ENCODE measurements at places on chromosomes 2 and 18.

GRCh38 chr2:158255257-158255656 is 153.6 kb downstream of the UPP2 start:
- DNase-seq = no peak

- DNase-seq = no peak
Measured at GRCh38 chr2:181354626-181355025, 102.6 kb upstream of the ITGA4 start.

GRCh38 chr2:147715807-147716206 is 129.0 kb upstream of the ACVR2A start:
- DNase-seq = no peak

- no peak for DNase-seq
Measured at GRCh38 chr2:8491296-8492027, 190.4 kb upstream of the ID2 start.

- DNase-seq = no peak
Measured at GRCh38 chr18:37306432-37306831, 259.2 kb downstream of the CELF4 start.

DNA sequence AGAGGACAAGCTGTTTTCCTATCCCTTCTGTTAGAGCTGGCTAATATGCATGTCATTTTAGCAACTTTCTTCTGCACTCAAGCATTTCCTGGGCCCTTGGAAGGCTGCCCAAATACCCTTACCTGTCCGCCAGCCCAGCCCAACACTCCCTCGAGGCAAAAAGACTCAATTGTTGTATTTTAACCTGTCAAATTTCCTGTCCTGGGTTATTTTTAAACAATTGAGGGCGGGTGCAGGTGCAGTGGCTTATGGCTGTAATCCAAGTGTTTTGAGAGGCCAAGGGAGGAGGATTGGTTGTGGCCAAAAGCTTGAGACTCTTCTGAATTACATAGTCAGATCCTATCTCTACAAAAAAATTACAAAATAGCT is 125.0 kb upstream of the ARHGAP28 start:
- DNase-seq = no peak

GRCh38 chr18:21177822-21178221 is 64.2 kb upstream of the GREB1L start:
- no peak for DNase-seq

DNA sequence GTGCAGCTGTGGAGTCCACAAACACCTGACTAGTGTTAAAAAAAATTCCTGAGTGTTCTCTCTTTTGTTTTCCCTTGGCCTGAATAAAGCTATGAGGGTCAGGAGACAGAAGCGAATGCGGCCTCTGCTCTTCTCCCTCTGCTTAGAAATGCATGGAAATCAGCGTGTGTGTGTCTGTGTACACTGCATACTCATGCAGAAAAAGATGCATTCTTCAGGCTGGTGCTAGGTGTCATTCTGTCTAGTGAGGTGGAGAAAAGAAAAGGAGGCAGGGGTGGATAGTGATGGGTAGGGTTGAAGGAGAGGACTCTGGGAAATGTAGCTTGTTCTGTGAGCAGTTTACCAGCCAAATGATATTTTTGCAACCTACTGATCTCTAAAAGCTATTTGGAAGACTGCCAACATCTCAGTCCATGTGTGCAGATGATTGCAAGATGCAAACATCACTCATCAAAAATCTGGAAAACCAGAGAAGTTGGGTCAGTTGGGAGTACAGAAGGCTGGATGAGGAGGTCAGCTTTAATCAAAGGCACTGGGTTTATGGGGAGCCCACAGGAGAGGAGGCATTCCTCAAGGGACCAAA is 177.7 kb downstream of the INSIG2 start:
- DNase-seq = no peak

GRCh38 chr18:11785444-11786055 is 65.7 kb upstream of the CHMP1B start:
- no peak for DNase-seq

DNA sequence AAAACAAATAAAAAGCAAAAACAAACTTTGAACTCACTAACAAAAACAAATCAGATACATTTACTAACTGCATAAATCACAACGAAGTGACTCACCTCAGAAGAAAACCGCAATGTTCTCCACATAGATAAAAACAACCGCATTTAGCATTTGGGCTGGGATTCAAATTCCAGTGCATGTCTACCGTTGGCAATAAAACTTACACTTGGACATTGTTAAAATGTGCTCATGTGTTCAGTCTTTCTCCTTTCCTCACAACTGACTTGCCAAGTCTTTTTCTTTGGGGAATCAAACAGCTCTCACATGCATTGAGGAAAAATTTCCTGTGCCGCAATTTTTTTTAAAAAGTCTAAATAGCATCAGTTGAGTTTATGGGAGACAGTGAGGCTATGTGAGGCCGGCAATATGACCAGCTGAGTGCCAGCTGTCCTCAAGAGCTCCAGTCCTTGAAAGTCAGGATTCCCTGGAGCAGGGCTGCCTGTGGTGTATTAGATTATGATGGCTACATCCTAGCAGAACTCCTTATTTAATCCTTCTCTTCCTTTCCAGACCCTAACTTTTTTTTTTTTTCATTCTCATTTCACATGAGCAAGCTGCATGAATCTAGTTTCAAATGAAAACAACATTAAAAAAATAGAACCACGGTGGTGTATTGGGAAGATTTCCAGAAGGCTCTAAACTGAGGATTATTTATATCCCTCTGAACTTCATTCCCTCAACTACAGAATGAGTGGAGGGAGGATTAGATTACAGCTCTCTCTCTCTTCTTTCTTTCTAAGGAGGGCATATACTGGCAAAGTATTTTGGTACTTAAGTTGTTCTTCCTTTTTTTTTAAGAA is 70.2 kb upstream of the MEIS1 start:
- DNase-seq = no peak

DNA sequence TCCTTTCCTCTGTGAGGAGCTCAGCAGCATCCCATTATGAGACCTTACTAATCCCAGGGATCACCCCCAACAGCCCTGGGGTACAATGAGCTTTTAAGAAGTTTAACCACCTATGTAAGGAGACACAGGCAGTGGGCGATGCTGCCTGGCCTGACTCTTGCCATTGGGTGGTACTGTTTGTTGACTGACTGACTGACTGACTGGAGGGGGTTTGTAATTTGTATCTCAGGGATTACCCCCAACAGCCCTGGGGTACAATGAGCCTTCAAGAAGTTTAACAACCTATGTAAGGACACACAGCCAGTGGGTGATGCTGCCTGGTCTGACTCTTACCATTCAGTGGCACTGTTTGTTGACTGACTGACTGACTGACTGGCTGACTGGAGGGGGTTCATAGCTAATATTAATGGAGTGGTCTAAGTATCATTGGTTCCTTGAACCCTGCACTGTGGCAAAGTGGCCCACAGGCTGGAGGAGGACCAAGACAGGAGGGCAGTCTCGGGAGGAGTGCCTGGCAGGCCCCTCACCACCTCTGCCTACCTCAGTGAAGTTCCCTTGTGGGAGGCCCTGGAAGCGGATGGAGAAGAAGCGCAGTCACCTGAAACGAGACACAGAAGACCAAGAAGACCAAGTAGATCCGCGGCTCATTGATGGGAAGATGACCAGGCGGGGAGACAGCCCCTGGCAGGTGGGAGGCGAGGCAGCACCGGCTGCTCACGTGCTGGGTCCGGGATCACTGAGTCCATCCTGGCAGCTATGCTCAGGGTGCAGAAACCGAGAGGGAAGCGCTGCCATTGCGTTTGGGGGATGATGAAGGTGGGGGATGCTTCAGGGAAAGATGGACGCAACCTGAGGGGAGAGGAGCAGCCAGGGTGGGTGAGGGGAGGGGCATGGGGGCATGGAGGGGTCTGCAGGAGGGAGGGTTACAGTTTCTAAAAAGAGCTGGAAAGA is 7.6 kb downstream of the PROC start:
- DNase-seq = no peak

DNA sequence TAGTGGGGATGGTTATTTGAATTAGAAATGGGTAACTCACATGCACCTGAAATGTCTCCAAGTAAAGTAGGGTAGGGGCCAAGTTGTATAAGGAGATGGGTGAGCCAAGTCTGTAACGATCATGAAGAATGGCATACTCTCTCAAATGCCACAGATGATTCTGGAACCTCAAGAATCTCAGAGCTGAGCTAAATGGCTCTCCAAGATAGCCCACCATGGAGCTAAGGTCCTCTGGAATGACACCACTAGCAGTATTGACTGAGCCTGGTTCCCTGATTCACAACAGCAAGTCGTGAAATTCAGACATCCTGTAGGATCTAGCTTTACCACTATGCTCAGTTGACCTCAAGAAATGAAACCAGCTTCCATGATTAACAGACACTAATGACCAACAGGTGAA is 115.9 kb upstream of the EPAS1 start:
- DNase-seq = no peak

- no peak for DNase-seq
Measured at GRCh38 chr2:240723851-240724250, 32.2 kb downstream of the AQP12A start.

- no peak for DNase-seq
Measured at GRCh38 chr2:15726321-15727057, 134.8 kb downstream of the DDX1 start.

GRCh38 chr2:53652131-53652530 is 115.5 kb upstream of the CHAC2 start:
- DNase-seq = no peak

DNA sequence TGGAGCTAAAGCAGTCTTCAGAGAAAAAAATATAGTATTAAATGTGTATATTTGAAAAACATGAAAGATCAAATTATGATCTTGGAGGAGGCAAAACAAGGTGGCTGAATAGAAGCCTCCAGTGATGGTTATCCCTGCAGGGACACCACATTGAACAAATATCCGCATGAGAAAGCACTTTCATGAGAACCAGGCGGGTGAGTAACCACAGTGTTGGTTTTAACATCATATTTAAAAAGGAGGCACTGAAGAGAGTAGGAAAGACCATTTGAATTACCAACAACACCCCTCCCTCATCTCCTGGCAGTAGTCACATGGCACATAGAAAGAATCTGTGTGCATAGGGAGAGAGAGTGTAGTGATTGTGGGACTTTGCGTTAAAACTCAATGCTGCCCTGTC is 759.6 kb upstream of the NRXN1 start:
- DNase-seq = no peak

- no peak for DNase-seq
Measured at GRCh38 chr18:53971331-53971730, 253.1 kb downstream of the MBD2 start.

GRCh38 chr2:77418537-77418936 is 103.6 kb downstream of the LRRTM4 start:
- DNase-seq = no peak

DNA sequence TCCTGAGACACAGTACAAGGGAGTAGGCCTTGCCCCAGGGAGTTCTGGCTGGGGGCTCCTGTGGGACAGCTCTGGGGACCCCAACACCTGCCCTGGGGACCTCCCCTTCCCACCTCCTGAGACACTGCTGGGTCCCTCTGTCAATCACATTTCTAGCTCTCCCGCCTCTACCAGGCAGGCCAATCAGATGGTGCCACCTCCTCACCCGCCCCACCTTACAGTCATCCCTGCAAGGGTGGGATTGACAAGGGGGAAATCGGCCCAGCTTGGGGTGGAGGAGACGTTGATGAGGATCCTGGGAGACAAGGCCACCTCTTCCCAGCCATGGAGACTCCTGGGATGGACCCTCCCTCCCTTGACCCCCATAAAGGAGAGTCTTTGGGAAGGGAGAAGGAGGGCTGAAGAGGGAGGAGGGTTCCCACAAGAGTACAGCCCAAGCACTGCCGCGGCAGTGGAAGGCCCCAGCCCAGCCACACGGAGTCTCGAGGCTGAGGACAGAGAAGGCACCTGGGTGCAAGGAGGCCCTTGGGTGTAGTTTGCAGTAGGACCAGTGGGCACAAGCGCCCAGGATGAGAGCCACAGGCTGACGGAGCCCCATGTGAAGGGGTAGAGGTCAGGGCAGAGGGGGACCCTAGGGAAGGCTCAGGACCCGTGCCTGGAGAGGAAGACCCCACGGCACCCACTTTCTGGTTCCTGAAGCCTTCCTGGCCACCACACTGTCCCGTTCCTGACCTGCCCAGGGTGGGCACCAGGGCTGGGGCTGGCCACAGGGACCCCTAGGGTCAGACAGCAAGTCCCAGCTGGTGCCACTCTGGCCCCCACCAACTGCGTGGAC is 109.9 kb upstream of the OTOS start:
- DNase-seq = no peak

- DNase-seq = no peak
Measured at GRCh38 chr2:65456064-65456463, 23.7 kb upstream of the SPRED2 start.

DNA sequence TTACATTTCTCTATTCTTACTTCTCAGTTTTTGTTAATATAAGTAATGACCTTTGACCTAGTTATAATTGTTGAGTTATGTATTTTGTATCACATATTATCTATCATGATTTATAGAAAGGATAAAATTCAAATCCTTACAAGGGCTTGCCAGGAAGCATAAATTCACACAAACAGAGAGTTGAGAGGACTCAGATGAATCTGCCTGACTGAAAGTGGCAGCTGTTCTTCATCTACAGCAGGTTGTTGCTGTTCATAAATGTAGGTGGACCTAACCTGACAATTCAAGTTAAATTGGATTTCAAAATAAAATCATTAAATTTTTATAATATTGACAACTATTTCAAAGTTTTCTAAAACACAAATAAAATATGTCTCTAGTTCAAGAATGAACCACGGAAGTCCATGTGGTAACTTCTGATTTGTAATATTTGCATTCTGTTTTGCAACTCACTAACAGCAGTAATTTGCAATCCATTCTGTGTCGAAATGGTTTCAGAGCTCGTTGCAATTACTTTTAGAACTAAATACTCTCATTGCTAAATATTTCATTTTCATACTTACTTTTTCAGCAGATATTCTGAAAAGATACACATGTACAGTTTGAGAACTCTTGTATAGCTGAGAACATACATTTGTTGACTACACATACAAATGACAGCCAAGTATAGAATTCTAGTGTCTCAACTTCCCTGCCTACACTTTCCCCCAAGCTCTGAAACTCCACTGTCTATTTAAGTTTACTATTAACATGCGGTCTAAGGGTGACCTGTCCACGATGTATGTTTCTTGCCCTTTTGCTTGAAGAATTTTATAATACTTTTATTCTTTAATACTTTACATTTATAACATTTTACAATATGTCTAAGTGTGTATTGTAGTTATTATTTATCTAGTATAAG is 25.7 kb downstream of the SCN7A start:
- no peak for DNase-seq

GRCh38 chr2:160411167-160411566 is 82.4 kb downstream of the RBMS1 start:
- DNase-seq = peak; percentile 19

DNA sequence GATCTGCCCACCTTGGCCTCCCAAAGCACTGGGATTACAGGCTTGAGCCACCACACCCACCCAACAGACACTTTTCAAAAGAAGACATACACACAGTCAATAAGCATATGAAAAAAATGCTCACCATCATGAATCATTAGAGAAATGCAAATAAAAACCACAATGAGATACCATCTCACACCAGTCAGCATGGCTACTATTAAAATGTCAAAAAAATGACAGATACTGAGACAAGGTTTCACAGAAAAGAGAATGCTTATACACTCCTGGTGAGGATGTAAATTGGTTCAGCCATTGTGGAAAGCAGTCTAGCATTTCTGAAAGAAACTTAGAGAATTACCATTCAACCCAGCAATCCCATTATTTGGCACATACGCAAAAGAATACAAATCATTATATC is 1947.2 kb downstream of the SUCLG1 start:
- no peak for DNase-seq

Measured in activated CD4-positive, alpha-beta T cell treated with anti-CD3 and anti-CD28 coated beads for 1 hour (primary cell).